ENCODE measurements at places on chromosomes 3 and 15.

GRCh38 chr15:59647085-59647484 is 10.2 kb downstream of the GTF2A2 start:
- no peak for DNase-seq

DNA sequence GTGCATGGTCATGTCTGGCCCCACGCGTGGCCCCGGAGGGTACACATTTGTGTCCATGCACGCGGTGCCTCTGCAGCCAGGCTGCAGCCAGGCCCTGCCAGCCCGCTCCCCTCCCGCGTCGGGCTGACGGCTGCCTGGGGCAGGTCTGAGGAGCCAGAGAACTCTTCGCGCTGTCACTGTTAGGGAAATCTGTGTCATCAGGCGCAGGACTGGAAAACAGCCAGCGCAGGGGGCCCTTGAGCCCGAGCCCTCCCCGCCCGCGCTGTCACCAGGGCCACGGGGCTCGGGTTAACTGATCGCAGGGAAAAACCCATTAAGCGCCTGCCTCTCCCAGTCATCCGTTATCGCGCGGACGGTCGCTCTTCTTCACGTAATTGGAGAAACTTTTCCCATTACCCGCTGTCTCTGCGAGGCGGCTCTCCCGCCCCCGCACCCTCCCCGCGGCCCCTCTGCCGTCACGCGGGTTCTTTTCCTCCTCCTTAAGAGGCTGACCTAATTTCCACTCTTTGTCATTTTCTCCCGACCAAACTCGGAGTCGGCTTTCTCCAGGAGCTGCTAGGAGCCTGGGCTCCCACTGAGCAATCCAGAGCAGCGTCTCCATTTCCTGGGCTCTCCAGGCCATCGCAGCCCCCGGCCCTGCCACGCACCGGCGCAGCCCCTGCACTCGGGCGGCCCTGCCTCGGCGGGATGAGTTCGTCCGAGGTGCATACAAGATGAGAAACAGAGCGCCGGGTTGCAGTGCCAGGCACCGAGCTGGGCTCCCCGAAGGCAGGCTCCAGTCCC is 57.5 kb upstream of the PRR23E start:
- DNase-seq, result no peak

- no peak for DNase-seq
Observed at GRCh38 chr15:53437985-53438841, 321.2 kb downstream of the WDR72 start.

DNA sequence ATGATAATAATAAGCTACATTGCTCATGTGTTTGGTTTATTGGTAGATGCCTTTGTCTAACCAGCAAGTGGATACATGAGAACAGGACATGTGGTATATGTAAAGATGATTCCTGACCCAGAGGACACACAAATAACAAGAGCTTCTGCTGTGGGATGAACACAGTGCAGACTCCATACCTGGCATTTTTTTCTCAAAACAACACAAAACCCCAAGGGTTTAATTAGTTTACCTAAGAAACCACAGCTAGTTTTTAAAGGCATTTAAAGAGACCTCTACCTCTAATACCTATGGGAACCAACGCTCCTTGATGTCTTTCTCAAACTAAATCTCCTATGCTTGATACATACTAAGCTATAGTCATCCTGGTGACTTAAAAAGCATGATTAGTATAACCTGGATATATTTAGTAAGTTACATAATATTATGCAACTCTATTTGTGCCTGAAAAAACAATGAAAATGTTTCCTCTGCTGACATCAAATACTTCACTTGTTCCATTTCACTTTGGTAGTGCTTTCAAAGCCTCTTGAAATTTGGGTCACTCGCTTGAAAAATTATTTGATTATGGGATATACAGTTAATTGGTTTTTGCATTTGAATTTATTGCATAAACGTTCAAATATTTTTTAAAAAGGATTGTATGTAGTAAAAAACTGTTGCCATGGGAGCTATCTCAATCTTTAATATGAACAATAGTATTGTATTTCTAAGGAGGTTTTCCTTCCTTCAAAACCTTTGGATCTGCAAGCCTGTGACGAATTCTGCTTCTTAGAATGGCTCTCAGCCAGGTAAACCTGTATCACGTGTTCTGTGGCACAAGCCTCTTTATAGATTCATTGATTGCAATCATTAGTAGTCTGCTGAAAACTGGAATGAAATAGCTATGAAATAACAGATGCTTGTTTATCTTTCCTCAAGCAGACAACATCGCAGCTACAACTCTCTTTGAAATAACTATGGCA is 233.0 kb upstream of the KCNMB2 start:
- DNase-seq, result no peak

DNA sequence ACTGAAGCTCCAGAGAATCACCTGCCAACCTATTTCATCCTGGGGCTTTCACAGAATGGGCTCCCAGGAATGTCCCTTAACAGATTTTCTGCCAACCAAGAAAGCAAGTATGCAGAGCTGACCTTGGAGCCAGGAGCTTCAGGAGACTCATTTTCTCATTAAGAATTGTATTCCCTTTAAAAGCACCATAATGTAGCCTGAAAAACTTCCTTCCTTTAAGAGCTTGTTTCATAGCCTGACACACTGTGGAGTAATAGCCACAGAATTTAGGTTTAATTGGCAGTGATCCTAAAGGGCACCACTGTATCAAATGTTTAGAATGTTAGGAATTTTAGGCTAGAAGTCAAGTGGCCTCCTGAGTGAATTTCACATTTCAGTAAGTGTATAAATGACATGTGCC is 309.8 kb downstream of the GBE1 start:
- peak; percentile 33 for DNase-seq

DNA sequence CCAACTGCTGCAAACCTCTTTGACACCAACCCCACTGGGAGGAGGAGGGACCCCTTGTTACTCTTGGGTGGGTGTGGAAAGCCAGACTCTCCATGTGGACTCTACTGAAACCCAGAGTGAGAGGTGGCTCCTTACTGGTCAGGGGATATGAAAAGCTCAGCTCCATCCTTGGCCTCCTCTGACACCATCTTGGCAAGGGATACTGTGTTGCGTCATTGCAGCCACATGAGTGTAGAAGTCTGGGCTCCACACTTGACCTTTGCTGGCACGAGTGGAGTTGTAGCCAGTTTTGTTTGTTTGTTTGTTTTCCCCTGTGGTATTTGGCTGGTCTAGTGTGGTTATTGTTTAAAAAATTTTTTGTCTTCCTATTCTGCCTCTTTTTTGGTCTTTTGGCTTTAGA is 289.1 kb downstream of the GAP43 start:
- no peak for DNase-seq

DNA sequence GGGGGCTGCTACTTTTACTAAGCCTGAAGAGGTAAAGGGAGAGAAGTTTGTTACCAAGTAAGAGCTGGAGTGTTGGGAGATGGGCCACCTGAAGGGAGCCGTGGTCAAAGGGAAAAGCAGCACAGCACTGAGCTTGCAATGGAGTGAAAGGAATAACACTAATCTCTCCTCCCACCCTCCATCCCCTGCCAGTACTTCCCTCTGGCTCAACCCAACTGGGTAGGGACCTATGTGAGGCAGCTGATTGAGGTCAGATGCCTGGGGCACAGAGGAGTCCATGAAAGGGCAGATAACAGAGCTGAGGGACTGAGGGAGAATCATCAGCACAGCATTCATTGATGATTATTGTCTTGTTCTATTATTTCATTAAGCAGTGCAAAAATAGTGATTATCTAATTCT is 212.4 kb upstream of the TBC1D5 start:
- no peak for DNase-seq

DNA sequence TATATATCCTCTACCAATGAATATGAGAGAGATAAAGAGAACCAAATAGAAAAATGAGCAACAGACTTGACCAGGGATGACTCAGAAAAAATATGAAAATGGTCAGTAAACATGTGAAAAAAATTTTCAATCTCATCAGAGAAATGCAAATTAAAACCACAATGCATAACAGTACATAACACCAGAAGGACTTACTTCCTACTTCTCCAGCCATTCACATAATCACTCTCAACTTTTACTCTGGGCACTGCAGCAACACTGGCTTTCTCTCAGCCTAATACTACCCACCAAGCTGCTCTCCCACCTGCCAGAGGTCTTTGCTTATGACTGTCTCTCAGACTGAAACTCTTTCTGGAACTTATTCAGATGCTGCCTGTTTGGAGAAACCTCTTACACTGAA is 49.4 kb downstream of the DPH6 start:
- DNase-seq, result no peak
